ELF-1 (cell line): ENCODE measurements at places on chromosomes 7 and 10.

DNA sequence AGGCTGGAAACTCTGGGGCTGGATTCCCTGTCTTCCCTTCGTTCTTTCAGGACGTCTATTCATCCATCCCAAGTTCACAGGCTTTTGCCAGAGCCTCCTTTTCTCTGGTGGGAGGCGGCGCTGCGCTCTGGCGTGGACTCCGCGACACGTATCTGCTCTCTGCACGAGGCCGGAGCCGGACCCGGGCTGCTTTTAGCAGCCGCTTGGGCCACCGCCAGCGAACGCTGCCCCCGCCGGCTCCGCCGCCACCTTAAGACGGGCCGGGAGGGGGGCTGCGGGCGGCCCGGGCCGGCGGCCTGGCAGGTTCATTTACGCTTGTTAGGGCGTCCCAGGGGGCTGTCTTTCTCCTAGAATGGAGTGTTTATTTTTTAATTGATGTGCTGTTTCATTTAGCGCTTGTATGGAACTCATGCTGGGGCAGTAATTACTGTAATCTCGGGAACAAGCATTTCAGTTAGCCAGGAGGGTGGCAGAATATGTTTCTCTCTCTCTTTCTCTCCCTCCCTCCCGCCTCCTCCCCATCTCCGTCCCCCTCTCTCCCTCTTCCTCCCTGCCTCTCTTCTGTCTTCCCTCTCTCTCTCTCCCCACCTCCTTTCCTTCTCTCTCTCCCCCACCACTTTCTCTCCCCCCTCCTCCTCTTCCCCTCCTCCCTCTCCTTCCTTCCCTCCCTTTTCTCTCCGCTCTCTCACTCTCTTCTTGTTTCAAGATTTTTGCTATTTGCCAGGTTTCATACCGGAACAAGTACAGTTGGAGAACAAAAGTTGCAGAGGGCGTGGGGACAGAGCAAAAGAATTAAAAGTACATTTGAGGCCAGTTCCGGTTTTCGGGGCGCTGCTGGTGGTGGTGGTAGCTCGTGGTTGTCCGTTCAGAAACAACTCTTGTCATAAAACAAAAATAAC, 1.3 kb upstream of the FZD8 start:
- DNase-seq: peak; percentile 84

GRCh38 chr7:158966780-158967390, 110.5 kb downstream of the DYNC2I1 start:
- no peak for DNase-seq

- no peak for DNase-seq
Measured at GRCh38 chr7:909358-910329, 33.3 kb downstream of the GET4 start.

DNA sequence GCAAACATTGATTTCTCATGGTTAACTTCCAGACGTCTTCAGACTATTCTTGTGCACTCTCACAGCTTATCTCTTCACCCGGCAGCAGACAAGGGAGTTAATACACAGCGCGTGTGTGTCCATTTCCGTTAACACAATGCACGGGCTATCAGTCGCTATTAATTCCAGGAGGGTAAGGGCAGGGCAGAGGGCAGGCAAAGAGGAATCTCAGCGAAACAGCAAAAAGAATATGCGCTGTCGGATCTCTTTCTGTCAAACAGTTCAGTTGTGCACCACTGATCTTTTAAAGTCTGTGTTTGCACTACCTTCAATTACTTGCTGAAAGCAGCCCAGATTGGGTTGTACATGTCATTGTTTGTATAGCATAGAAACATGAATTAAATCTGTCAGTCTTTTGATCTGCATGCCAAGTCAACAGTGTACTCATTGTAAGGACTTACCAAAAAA, 41.1 kb upstream of the CABCOCO1 start:
- DNase-seq: no peak

- peak; percentile 5 for DNase-seq
Measured at GRCh38 chr7:112571852-112572607, 91.2 kb downstream of the LSMEM1 start.

GRCh38 chr10:88222881-88223280, 359.5 kb downstream of the PTEN start:
- no peak for DNase-seq

DNA sequence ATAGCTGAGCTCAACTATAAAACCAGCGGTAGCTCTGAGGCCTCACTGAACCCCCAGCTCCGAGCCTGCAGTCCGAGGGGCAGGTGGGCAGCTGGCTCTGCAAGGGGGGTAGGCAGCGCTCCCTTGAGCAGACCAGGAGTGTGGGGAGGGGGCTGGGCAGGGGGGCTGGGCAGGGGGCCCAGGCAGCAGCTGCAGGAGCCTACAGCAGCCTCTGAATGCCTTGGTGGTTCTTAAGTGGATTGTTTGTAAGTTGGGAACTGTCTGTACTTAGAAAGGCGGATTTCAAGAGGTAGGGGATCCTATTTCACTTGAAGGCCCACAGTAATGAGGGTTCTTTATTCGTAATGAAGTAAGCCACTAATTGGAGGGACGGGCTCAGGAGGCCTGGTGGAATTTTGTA, 72.3 kb downstream of the ICA1 start:
- no peak for DNase-seq

DNA sequence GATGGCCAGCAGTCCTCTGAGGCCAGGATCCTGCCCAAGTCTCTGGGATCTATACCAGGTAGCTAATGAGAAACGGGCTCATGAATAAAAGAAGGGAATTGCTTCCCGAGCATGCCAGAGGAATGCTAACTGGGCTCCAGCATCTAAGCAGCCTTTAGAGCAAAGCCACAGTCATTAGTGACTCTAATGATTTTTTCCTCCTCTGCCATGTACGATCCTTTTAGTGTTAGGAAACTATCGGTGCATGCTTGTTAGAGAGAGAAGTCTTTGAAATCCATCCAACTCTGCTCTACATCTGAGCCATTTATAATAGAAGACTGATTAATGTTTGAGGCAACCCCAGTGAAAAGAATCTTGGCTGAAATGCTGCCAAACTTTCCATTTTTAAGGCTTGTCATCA, 124.9 kb upstream of the TCERG1L start:
- no peak for DNase-seq

DNA sequence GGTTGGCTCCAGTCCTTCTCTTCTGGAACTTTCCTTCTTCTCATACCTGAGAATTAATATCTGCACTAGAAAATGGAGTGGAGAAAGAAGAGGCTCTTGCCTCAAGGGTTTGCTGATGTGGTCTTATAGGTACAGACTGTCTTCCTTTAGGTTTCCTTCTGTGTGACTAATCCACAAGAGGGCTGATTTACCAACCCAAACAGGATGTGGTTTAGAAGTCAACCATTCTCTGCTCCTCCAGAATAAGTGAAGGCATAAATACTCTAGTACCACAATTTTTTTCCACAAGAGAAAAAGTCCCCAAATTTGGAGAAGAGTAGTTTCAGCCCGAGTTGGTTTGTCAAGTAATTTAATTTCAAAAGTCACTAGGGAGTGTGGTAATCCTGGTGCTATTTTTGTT, 85.8 kb downstream of the NRP1 start:
- no peak for DNase-seq
